Fibroblast of villous mesenchyme (primary cell): ENCODE measurements at places on chromosomes 1 and 21. TPM values are rescaled to one million over a fixed set of nuclear protein-coding genes. Genes with fewer than 3 reads are reported as not detected.

- peak; percentile 88 for DNase-seq
Measured at GRCh38 chr1:229024528-229025130, 246.3 kb upstream of the RAB4A start.

- DNase-seq = no peak
Measured at GRCh38 chr1:33267468-33268205, 11.3 kb downstream of the ZNF362 start.

DNA sequence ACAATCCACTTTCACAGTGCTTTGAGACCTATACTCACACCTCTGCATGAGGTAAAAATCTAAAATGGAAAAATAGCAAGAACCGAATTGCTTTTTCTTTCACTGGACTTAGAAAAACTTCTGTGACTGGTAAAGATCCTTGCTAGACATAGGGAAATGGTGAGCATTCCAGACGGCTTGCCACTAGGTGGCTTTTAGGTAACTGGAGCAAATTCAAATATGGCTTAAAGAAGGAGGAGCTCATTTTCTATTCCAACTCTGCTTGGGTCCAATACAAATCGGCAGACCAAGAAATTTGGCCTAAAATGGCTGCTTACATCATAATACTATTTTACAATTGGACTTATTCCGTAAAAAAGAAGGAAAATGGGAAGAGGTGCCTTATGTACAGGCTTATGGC lies 977.9 kb downstream of the ADGRL2 start:
- DNase-seq = no peak

DNA sequence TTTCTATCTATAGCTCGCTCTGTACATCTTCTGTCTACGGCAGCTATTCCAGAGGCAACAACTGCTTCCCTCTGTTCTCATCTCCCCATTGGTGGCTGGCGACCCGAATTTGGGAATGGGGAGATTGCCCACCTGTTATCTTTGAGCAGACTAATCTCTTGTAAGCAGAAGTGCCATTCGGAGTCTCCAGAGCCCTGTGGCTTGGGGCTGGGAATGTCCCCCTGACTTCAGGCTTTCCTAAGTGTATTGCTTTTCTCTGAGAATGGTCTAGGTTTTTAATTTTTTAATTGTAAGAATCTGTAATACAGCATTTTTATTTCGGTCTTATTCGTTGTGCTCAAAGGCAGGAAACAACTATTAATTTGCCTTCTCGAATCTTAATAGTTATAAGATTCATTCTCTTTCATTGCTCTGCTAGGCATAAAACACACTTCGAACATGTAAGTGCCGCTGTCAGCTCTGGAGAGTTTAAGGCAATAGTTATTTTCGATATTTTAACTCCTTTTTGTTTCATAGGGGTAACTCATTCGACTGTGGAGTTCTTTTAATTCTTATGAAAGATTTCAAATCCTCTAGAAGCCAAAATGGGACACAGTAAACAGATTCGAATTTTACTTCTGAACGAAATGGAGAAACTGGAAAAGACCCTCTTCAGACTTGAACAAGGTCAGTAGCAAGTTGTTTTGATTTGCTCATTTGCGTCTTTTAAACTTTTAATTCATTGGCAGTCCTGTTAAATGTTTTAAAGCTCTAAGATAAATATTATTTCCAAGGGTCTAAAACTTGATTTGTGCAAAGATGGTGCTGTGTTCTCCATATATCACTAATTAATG lies 514 bp downstream of the AGL start:
- DNase-seq = peak; percentile 19

DNA sequence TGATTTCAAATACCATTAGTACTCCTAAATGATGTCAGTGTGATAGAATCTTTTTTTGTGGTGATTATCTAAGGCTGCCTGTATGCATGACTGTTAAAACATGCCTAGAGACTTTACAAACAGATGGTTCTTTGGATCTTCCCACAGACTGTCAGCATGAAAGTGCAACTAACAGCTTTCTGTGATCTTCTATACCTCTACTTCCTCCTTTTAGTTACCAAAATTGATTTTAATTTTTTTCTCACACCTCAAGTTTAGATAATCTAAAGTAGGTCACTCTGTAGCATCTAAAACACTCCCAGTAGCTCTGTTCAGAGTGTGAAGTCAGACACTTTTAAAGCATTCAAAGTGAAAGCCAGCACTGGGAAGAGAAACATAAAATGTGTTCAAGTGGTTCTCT lies 534.5 kb downstream of the PTPRC start:
- DNase-seq = peak; percentile 43

GRCh38 chr1:189962181-189962580 lies 515.5 kb downstream of the BRINP3 start:
- peak; percentile 33 for DNase-seq

DNA sequence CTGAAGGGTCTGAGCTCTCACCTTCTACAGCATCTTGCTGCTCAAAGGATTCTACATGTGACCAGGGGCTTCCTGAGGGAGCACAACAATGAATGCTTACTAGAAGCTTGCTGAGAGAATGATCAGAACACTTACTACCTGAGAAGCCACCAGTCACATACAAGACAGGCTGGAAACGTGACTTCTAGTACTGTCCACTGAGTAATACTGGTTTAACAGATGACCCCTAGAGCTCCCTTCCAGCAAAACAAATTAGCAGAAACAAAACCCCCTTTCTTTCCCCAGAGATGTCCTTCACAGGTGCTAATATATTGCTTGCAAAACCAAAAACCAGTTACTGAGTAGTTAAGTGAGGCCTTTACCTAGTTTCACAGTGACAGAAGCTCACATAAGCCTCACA lies 2.1 kb downstream of the TAF5L start:
- no peak for DNase-seq

DNA sequence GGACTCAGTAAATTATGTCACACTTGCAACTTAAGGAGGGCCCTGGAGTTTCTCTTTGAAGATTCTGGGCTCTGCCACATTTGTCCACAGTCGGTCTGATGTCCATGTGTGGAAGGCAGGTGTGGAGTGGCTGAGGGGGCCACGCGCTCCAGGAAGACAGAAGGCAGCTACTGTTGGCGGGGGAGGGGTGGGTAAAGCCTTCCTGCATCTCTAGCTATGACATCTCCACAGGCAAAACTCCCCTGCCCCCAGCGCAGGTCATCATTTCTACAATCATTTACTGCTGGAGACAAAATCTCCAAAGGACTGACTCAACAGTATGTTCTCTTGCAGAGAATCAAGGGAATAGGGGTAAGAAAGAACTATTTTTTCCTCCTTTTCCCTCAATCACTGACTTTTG lies 11.4 kb upstream of the TSPEAR start:
- DNase-seq = no peak

DNA sequence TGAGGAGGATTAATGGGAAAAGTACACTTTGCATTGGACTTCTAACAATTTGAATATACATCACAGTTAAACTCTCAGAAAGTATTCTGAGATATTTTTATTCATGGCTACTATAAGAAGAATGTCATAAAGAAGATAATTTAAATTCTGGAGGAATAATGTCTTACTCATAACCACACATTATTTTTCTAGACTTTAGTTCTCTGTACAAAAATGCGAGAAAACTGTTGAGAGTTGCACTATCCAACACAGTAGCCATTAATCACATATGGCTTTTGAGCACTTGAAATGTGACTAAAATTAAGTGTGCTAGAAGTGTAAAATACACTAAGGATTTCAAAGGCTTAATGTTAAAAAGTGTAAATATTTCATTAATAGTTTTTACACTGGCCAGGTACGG lies 53.8 kb downstream of the CRB1 start:
- no peak for DNase-seq

DNA sequence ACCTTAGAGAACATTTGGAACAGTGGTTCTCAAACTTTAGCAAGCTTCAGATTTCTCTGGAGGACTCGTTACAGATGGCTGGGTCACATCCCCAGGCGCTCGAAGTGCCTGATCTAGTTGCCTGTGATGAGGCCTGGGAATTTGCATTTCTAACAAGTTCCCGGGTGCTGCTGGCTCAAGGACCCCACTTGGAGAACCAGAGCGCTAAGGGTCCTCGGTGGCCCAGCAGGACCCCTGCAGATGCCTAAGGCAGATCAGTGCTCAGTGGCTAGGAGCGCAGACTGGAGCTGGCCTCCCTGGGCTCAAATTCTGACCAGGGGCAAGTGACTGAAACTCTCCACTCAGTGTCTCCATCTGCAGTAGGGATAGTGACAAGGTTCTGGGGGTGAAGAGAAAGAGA lies 208.2 kb downstream of the DYRK1A start:
- no peak for DNase-seq

DNA sequence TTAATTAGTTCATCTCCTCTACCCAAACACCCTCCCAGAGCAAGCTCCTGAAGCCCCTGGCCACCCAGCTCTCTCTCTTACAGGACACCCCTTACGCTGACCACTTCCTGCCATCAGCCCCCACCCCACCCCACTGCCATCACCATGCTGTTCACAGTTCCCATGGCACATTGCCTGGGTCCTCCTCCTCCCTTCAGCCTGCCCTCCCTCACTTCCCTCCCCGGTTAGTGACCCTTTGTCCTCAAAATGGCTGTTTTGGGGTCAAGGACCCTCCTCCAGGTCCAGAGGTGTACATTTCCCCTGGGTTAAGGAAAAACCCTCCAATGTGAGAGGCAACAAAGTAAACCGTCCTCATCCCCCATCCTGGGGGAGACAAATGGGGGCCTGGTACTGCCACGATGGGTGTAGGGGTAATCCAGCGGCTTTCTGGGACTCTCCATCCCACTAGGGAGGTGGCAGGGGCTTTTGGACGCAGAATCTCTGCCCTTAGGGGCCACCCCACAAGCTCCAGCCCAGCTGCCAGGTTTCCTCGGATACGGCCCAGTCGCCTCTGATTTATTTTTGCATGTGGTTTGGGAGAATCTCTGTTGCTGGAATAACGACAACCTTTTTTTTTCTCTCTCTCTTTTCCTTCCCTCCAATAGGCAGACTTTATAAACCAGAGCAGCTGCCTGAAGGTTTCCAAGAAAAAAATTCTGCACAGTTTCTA lies 8.5 kb downstream of the CAMK2N1 start:
- peak; percentile 47 for DNase-seq

GRCh38 chr1:222387007-222387814 lies 160.7 kb downstream of the HHIPL2 start:
- no peak for DNase-seq

DNA sequence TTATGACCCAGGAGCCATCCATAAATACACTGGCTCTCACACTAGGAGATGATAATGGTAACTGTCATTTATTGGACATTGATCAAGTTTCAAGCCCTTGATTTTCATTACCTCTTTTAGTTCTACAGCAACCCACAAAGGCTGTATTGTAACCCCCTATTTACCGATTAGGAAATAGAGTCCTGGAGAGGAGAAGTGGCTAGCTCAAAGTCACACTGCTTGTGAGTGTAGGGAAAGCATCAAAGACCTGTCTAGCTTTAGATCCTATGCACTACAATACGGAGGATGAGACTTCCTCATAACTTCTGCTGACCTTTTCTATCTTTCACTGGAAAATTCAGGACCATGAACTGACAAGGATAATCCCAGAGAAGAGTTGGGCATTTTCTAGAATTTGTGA lies 115.2 kb downstream of the LMX1A start:
- no peak for DNase-seq

- DNase-seq = no peak
Measured at GRCh38 chr1:88378560-88378959, 305.5 kb upstream of the PKN2 start.

GRCh38 chr1:32028746-32029145 lies 15.1 kb downstream of the KHDRBS1 start:
- no peak for DNase-seq

GRCh38 chr1:117683571-117684285 lies 77.9 kb downstream of the TENT5C start:
- peak; percentile 19 for DNase-seq

GRCh38 chr21:19608101-19608621 lies 1204.6 kb upstream of the TMPRSS15 start:
- no peak for DNase-seq

- DNase-seq = no peak
Measured at GRCh38 chr1:54120698-54121481, 31.9 kb downstream of the CDCP2 start.

- DNase-seq = peak; percentile 51
Measured at GRCh38 chr1:51569284-51570062, 47.4 kb upstream of the OSBPL9 start.

DNA sequence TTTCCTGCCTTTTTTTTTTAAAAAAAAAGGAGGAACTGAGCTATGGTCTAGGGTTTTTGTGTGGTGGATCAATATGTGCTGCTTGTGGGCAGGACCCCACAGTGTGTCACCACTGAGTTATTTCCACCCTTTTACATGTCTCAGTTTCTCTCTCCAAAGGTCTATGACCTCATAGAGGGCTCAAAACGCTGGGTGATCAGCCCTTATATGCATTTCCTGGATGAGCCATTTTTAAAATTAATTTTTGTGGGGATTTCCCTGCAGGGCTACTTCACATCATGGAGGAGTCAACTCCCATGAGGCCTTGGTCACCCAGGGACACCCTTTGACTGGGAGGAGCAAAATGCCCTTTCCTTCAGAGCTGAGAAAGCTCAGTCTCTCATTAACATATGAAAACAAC lies 20.7 kb upstream of the HAO2 start:
- no peak for DNase-seq

GRCh38 chr1:12087797-12088314 lies 24.8 kb downstream of the TNFRSF8 start:
- no peak for DNase-seq

DNA sequence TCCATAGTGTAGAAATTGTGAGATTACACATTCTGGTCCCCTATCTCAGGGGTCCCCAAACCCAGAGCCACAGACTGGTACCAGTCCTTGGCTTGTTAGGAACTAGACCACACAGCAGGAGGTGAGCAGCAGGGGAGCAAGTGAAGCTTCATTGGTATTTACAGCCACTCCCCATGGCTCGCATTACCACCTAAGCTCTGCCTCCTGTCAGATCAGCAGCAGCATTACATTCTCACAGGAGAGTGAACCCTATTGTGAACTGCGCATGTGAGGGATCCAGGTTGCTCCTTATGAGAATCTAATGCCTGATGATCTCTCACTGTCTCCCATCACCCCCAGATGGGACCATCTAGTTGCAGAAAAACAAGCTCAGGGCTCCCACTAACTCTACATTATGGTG lies 229.7 kb upstream of the IRF2BP2 start:
- no peak for DNase-seq

GRCh38 chr21:35070436-35070835 lies 21.3 kb upstream of the RUNX1 start:
- DNase-seq = no peak

- DNase-seq = no peak
Measured at GRCh38 chr1:34235594-34235993, 58.9 kb downstream of the C1orf94 start.

The ZNF683 gene
- total RNA-seq = not detected in 2 replicates

The IQGAP3 gene
- total RNA-seq = 20.9 and 24.2 TPM in 2 replicates

The RGS21 gene
- not detected in 2 replicates for total RNA-seq

The NID1 gene
- 204 and 211 TPM in 2 replicates for total RNA-seq

The CYP4Z1 gene
- not detected in 2 replicates for total RNA-seq

The LCE1A gene
- total RNA-seq = not detected in 2 replicates

The RSPO1 gene
- not detected in 2 replicates for total RNA-seq

The UMODL1 gene
- under 0.01 TPM in 1 of 2 replicates, not detected in the other for total RNA-seq

The POGZ gene
- total RNA-seq = 28.0 and 31.1 TPM in 2 replicates

The RAB7B gene
- total RNA-seq = 4.2 and 5.2 TPM in 2 replicates

The SMCP gene
- not detected in 2 replicates for total RNA-seq

The SLAMF9 gene
- not detected in 2 replicates for total RNA-seq

The LMX1A gene
- total RNA-seq = not detected in 2 replicates

The GJA9 gene
- total RNA-seq = not detected in 2 replicates

The RNPEP gene
- total RNA-seq = 77.0 and 93.7 TPM in 2 replicates

The CYP2J2 gene
- total RNA-seq = under 0.01 TPM in 1 of 2 replicates, not detected in the other

The CLCA1 gene
- under 0.01 TPM in 1 of 2 replicates, not detected in the other for total RNA-seq

The PPFIA4 gene
- total RNA-seq = 1.6 and 4.3 TPM in 2 replicates

The FMO1 gene
- under 0.01 TPM in 2 replicates for total RNA-seq

The KLHDC9 gene
- 1.9 and 2.2 TPM in 2 replicates for total RNA-seq

The FCER1G gene
- total RNA-seq = 0.43 TPM in 1 of 2 replicates, not detected in the other

The FCRL6 gene
- not detected in 2 replicates for total RNA-seq
